LHCN-M2 (cell line): ENCODE measurements at places on chromosomes 7 and 10.

GRCh38 chr10:59905731-59906416 lies 482 bp downstream of the CCDC6 start:
- DNase-seq = no peak

- DNase-seq = no peak
These were observed 61.4 kb downstream of the ZRANB1 start for GRCh38 chr10:125003146-125003900.

- DNase-seq = no peak
These were observed 45.4 kb upstream of the CACNB2 start for GRCh38 chr10:18094793-18095192.

- DNase-seq = peak; percentile 29
These were observed 90.8 kb downstream of the ELAPOR2 start for GRCh38 chr7:86968618-86969017.

DNA sequence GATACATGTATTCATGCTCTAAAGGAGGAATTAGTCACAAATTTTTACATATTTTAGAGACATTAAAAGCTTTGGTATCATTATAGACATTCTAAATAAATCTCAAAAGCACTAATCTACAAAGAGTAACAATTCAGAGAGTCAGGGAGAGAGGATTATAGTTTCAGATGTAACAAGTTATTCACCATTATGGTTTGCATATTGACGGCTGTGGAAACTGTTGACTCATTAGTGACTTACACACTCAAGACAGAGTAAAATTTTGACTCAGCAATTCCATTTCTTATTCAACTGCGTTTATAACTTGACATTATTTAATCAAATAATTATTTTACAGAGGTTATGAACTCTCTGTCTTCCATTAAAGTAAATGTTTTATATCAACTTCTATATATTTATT lies 95.4 kb upstream of the SEMA3C start:
- peak; percentile 67 for DNase-seq

DNA sequence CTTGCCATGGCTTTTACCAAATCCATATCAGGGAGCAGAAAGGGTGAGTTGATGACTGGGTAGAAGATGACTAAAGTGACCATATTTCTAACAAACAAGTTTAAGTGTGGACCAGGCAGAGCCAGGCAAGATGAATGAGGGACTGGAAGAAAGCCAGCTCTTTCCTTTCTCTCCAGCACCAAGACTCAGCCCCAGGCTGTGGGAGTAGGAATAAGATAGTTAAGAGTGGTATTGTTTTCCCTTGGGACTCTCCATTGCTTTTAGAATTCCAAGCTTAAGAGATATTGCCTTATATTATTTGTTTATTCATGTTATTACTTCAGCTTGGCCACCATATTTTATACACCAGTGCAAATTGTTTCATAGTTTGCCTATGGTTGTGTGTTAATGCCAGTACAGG lies 28.8 kb upstream of the TSPAN33 start:
- no peak for DNase-seq

- peak; percentile 8 for DNase-seq
These were observed 25.3 kb downstream of the ZSCAN25 start for GRCh38 chr7:99642027-99642426.

GRCh38 chr10:116522803-116523381 lies 22.8 kb upstream of the PNLIP start:
- DNase-seq = no peak

GRCh38 chr7:142983825-142984224 lies 21.7 kb upstream of the KEL start:
- no peak for DNase-seq

GRCh38 chr10:48600645-48601505 lies 4.0 kb downstream of the ARHGAP22 start:
- no peak for DNase-seq

GRCh38 chr7:33578166-33578565 lies 327.2 kb upstream of the BMPER start:
- DNase-seq = peak; percentile 73

GRCh38 chr10:113044016-113044755 lies 94.1 kb downstream of the TCF7L2 start:
- no peak for DNase-seq

DNA sequence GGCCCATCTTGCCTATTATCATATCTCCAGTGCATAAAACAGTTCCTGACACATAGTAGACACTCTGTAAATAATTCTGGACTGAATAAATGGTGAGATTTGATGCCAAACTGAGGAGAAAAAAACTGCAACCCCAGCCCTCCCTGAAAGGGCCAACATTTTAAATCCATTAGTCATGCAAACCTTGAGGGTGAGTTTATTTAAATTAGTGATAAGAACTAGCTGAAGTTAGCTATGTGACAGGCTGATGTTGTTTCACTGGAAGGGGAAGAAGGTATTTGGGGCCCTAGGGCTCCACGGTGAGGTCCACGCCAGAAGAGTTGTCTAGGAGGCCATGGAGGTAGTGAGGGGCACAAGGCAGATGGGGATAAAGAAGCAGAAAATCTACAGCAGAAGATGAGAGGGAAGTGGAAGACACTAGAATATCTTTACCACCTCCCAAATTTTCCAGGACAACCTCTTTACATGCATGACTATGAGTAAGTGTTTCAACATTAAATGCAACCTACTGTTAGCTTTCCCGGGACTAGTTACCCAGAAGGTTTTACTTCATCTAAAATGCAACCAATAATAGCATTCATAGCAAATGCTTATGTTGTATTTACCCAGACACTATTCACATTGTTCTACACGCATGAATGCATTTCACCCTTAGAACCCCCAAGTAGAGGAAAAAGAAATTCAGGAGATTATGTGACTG lies 183.2 kb upstream of the LYZL1 start:
- DNase-seq = no peak

GRCh38 chr7:130875265-130875741 lies 141.3 kb upstream of the KLF14 start:
- no peak for DNase-seq

DNA sequence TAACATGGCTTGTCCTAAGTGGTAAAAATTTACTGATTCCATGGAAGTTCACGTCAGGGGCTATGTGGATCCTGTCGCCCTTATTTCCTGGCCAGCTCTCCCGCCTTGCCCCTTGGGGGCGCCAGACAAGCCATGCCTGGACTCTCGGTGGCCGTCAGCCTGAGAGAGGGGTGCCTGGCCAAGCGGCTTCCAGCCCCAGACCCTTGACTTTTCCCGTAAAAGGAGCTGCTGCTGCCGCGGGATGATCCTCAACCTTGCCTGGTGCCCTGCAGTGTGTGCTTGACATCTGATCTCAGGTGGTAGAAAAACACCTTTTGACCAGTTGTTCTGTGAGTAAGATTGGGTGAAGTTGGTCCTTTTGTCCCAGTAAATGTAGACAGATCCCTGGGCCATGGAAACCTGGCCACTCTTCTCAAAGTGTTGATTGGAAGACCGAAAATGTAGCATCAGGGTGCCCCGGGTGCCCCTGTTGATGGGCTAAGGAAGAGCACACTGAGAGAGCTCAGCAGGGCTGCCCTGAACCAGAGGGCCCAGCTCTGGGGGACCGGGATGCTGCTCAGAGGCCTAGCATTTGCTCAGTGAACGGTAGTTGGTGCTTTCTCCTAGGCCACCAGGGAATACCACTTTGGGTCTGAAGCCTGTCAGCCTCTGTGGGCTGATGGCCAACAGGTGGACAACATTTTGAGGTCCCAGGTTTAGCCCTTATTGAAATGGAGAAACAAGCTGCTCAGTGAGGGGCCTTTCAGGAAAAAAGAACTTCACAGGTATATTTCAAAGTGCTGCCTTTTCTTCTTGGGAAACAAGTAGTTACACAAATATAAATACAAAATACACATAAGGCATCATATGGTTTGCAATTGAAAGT lies 162.5 kb downstream of the LRMDA start:
- no peak for DNase-seq

DNA sequence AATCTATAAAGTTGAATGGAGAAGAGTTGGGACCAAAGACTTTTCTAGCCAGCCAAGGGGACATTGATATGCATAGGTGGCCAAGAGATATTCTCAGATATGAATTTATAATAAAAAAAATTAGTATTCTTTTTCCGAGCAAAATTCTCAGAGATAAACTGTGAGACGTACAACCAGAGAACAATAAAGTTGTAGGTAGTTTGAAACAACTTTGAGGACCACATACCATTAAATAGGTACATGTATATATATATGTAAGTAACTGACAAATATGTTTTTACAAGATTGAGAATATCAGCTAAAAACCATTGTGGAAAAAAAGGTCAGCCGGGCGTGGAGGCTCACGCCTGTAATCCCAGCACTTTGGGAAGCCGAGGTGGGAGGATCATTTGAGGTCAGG lies 56.5 kb downstream of the EXOC4 start:
- DNase-seq = no peak

DNA sequence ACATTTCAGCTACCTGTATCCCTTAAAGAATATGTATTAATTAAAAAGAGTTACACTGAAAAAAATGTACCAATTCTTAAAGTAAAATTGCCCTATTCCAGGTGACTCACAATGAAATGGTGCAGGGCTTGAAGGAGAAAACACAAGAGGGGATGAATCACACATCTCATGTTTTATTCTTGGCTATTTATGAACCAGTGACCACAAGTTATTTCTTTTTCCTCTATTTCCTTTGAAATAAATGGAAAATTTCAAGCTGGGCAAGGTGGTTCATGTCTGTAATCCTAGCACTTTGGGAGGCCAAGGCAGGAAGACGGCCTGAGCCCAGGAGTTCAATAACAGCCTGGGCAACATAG lies 106.8 kb downstream of the UBE2H start:
- DNase-seq = peak; percentile 92

DNA sequence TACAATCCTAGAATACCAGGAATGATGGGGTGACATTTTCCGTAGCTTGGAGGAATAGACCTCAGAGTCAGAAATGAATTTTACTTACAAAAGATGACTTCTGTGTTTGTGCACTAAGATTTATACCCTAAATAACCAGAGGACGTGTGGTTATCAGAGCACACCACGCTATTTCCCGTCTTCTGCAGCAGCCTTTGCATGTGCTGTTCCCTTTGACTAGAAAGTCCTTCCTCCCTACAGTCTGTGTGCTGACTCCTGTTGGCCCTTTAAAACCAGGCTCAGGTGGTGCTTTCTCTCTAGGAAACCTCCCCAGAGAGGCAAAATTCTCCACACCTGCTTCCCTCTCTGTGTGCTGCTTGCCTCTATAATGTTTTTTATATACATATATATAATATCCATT lies 73.3 kb upstream of the SMNDC1 start:
- DNase-seq = no peak

DNA sequence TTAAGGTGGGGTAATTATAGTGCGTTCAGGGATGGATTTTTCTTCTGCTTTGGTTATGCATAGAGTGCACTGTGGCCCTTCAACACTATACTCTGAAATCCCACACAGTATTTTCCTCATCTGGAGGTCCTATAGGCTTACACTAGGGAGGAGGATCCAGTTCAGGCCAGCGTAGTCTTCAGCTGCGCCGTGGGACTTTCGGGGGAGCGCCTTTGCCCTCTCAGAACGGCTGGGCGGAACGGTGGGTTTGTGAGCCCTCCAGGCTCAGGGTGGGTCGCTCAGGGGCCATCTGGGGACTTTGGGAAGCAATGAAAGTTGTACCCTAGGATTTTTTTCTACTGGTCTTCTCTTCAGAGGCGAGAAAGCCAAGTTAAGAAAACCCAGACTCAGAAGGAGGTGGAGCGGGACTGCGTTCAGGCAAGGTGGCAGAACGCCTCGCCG lies 652 bp upstream of the VPS26A start:
- DNase-seq = peak; percentile 67

GRCh38 chr7:22587322-22587721 lies 87.3 kb upstream of the STEAP1B start:
- DNase-seq = peak; percentile 55

DNA sequence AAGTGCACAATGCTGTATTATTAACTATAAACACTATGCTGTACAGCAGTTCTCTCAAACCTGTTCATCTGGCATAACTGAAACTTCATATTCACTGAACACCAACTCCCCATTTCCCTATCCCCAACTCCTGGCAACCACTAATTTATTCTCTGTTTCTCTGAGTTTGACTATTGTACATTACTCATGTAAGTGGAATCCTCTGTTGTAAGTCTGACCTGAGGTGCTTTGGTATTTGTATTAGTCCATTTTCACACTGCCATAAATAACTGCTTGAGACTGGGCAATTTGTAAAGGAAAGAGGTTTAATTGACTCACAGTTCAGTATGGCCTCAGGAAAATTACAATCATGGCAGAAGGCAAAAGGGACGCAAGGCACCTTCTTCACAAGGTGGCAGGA lies 266.3 kb downstream of the PPP1R3A start:
- peak; percentile 74 for DNase-seq
